Activated CD4-positive, alpha-beta T cell treated with anti-CD3 and anti-CD28 coated beads, Interleukin-2, amount 10 ng/mL, durations not matched to agents 24 days and 14 days (primary cell): ENCODE measurements at places on chromosomes 1 and 21. TPM values are rescaled to one million over a fixed set of nuclear protein-coding genes. Genes with fewer than 3 reads are reported as not detected.

DNA sequence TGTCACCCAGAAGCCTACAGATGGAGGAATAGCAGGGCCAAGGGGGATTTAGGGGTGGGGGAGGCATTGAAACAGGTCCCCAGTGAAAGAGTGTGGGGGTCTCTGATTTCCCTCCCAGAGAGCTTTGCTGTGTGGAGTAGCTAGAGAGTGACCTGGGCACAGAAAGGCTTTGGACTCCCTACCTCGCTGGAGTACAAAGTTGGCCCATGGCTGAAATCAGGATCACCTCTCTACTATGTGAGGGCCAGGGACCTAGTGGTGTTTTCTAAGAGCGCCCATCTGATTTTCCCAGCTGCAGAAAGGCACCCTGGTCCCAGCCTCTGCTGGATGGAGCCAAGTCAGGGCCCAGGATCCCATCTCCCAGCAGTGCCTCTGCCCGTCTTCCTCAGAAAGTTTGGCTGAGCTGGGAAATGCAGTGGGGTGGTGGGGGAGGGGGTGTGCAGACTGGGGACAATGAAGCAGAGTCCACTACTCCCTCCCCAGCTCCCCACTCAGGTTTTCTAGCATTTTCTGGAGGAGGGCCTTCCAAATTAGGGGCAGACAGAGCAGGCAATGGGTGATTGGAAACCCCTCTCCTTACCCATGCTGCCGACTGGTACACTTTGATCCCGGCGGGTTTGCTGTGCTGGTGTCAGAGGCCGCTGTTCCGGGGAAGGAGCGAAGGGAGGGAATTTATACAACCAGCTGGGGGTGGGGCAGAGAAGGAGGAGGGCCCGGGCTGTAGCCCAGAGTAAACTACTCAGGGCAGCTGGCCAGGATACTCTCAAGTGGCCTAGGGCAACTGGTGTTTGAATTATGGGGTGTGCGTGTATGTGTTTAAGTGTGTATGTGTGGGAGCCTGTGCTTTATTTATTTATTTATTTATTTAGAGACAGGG lies at the start of gene SELENBP1:
SELENBP1 (minus strand) TSS at position 648 of the 877 bp plus-strand sequence; CDS start at position 584, 64 bp downstream.
- H3K4me1 ChIP-seq: peaks cover 3% of the 10 kb centered on the region
- no peak within 1 kb of the TSS for H3K4me3 ChIP-seq
- H3K36me3 ChIP-seq: no peaks in the 10 kb centered on the region
- peaks cover 1% of the 10 kb centered on the region for H3K27me3 ChIP-seq
- no peak for DNase-seq

GRCh38 chr21:37257511-37257966 lies 9.6 kb downstream of the VPS26C start:
- peak; percentile 84 for DNase-seq
- peaks cover 20% of the 10 kb centered on the region for H3K36me3 ChIP-seq
- H3K27me3 ChIP-seq: peaks cover 2% of the 10 kb centered on the region
- peak overlapping the region; percentile 99 for H3K27ac ChIP-seq

DNA sequence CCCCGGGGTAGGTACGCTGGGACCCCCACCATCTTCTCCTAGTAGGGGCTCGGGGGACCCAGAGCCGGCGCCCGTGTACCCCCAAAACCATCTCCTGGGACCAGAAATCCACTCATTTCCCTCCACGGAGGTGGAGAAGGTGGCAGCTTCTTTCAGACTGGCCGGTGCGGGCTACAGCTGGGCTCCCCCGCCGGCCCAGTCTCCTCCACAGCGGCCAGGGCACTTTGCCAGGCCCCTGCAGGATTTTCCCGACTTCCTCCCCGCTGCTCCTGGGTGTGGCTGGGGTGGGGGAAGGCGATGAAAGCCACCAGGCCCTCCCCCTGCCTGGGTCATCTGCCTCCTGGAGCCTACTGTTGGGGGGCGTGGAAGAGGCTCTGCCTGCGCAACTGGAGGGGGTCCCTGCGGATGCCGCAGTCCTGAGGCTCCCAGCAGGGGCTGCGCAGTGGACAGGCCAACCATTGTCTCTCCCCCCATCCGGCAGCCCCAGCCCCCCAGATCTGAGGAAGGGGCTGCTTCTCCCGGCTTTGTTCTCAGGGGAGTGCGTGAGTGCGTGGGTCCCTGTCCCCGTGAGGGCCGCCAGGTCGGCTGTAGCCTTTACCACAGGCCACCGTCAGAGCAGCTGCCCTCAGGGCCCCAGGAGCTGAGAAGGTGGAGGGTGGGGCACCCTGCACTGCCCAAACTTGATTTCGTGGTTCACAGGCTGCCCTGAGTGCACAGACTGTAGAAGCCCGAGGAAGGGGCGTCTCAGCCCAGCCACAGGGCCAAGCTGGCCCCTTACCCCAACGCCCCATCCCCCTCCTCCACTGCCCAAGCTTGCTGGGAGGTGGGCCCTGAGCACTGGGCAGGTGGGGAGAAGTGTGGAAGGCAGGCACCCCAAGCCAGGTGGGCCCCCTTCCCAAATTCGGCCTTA lies 1.3 kb downstream of the AGRN start:
- peak overlapping the region; percentile 34 for H3K27ac ChIP-seq
- no peak for DNase-seq
- H3K27me3 ChIP-seq: peaks cover 7% of the 10 kb centered on the region

KISS1 gene
- total RNA-seq: not detected in 2 replicates

CLCA1 gene
- total RNA-seq: not detected in 2 replicates

DNA sequence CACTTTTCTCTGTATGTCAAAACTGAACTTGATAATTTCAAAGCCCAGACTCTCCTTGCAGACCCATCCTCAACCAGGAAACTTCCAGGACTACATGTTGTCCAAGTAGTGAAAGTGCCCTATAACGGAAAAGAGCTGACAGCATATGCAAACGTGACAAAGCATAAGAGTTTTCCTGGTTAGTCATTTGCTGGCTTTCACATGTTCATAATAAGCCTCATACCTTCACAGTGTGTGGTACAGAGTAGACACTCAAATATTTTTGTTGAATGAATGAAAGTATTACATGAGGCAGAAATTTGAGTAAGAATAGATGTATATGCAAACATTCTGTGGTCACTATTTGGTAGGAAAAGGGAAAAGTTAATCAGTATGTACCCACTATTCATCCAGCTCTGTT lies 473.3 kb downstream of the MRPL39 start:
- no peaks in the 10 kb centered on the region for H3K4me1 ChIP-seq
- no peak for DNase-seq

DNA sequence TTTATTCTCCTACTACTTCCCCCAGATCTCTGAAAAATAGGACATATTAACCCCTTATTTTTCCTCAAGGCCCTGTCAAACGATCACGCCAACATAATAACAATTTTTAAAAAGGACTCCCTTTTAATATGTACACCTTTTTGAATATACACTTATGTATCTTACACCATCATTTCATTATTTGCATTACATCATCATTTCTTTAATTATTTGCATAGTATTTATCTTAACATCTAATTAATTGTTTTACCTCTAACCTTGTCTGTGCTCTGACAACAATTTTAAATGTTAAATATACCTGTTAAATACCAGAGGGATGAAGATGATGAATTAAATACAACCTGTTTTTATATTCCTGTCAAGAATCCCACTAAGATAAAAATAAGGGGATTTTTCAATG lies 432.2 kb downstream of the PTPRC start:
- no peaks in the 10 kb centered on the region for H3K27me3 ChIP-seq
- H3K27ac ChIP-seq: no peak overlapping the region
- no peak for DNase-seq
- H3K4me3 ChIP-seq: no peak overlapping the region
- H3K4me1 ChIP-seq: peaks cover 14% of the 10 kb centered on the region
- H3K36me3 ChIP-seq: peaks cover 2% of the 10 kb centered on the region

DNA sequence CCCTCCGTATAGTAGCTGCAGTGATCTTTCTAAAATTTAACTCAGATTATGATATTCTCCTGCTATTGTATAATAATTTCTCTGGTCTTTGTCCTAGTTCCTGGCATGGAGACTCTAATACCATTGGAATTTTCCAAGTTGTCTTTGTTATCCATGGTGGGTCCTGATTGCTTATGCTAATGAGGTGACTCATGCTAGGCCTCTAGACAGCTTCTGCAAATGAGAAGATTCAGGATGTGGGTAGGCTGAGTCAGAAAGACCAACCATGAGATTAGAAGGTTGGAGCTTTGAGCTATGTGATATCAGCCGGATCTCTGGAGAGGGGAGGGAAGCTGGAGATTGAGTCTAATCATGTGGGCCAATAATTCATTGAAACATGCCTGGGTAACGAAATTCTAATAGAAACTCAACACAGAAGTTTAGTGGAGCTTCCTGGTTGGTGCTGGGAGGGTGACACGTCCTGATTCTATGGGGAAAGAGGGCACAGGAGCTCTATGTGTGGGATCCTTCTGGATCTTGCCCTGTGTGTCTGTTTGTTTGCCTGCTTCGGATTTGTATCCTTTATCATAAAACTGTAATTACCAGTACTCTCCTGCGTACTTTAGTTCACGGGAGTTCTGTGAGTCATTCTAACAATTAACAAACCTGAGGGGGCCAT lies 73.2 kb upstream of the CNIH3 start:
- peak; percentile 75 for DNase-seq
- H3K4me3 ChIP-seq: no peak overlapping the region
- H3K27me3 ChIP-seq: peaks cover 14% of the 10 kb centered on the region

GRCh38 chr1:61888808-61889207 lies 146.5 kb downstream of the PATJ start:
- no peak overlapping the region for H3K4me3 ChIP-seq
- H3K4me1 ChIP-seq: no peaks in the 10 kb centered on the region
- no peaks in the 10 kb centered on the region for H3K27me3 ChIP-seq
- no peak for DNase-seq
- H3K27ac ChIP-seq: no peak overlapping the region
- H3K36me3 ChIP-seq: peaks cover 7% of the 10 kb centered on the region

ICOSLG gene
- 7.6 and 8.3 TPM in 2 replicates for total RNA-seq

DNA sequence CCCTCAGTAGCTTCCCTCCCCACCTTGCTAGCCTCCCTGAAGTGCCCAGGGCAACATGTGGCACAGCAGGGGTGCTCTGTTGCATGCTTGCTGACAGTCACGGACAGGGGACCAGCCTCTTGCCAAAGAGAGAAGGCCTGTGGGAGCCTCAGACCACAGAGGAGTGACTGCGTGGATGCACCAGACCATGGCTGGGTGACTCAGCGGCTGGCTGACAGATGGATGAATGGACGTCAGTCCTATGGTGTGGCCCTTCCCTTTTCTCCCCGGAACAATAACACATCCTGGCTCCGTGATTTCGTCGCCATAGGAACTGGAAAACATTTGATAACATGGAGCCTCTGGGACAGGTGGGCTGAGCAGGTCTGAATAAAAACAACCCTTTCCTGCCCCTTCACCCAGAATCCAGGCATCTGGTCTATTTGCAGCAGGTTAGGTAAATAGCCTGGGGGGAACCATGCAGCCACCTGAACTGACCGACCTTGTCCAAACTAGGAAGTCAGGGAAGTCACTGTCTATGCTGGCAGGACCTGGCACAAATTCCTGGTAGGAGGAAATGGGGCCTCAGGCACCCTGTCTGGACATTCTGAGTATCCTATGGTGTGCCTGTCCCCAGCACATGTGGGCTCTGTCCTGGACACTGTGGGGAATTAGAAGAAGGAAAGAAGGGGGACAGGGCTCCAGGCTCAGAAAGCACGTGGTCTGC lies 53.3 kb downstream of the NENF start:
- no peaks in the 10 kb centered on the region for H3K36me3 ChIP-seq
- peaks cover 6% of the 10 kb centered on the region for H3K27me3 ChIP-seq
- H3K4me3 ChIP-seq: no peak overlapping the region
- DNase-seq: no peak
- H3K4me1 ChIP-seq: peaks cover 6% of the 10 kb centered on the region
- H3K27ac ChIP-seq: no peak overlapping the region

PAX7 gene
- total RNA-seq: not detected in 2 replicates

- H3K27me3 ChIP-seq: no peaks in the 10 kb centered on the region
- H3K27ac ChIP-seq: peak overlapping the region; percentile 79
- peak overlapping the region; percentile 73 for H3K4me3 ChIP-seq
- peak; percentile 86 for DNase-seq
- peaks cover 6% of the 10 kb centered on the region for H3K36me3 ChIP-seq
These were observed 7.4 kb downstream of the SEMA4A start for GRCh38 chr1:156160743-156161171.
